ENCODE measurements at places on chromosomes 12 and 14.
A peak's percentile ranks its signal among the peaks of the same experiment; 100 is the strongest.

- peak; percentile 72 for DNase-seq
Observed at GRCh38 chr12:11727133-11727664, 77.7 kb downstream of the ETV6 start.

- no peak for DNase-seq
Observed at GRCh38 chr14:55535516-55536203, 44.3 kb upstream of the KTN1 start.

GRCh38 chr14:73718418-73719251 lies 4.5 kb upstream of the PNMA1 start:
- no peak for DNase-seq

DNA sequence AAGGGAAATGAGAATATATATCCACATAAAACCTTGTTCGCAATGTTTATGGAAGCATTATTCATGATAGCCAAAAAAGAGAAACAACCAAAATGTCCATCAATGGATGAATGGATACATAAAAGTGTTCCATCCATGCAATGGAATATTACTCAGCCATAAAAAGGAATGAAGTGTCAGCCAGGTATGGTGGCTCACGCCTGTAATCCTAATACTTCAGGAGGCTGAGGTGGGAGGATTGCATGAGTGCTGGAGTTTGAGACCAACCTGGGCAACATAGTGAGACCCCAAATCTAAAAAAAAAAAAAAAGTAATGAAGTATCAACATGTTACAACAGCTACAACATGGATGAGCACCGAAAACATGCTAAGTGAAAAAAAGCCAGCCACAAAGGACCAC lies 23.6 kb upstream of the C12orf76 start:
- no peak for DNase-seq

DNA sequence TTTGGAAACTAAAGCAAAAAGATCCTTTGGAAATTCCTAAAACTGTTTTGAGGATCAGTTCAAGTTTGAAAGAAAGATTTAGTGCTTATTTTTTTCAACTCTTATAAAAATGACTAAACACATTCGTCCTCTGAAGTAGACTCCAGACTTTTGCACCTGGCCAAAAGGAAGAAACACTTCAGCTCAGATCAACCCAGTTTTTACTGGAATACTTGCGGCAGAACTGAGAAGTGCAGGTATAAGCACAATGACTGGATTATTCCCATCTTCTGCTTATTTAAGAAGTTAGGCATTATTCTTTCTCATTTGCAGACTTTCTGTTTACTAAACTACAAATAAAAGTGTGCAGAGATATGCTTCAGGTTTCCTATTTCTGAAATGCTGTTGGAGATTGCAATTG lies 41.9 kb downstream of the PDE6H start:
- DNase-seq: no peak

DNA sequence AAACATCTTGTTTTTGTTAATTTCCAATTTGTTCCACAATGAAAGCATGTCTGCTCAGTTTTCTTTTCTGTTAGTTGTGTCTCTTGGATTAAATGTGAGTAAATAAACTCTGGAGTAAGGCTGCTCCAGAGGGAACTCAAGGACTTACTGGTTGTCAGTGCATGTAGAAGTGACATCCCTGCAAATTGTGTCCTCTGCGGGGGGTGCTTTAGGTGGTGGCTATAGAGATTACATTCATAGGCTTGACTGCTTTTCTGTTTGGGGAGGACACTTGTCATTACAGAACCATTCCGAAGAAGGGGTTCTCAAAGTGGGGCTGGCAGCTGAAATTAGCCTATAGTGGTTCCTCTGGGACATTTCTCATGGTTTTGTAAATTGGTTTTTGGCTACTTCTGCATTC lies 8.8 kb downstream of the TMTC2 start:
- DNase-seq: no peak

DNA sequence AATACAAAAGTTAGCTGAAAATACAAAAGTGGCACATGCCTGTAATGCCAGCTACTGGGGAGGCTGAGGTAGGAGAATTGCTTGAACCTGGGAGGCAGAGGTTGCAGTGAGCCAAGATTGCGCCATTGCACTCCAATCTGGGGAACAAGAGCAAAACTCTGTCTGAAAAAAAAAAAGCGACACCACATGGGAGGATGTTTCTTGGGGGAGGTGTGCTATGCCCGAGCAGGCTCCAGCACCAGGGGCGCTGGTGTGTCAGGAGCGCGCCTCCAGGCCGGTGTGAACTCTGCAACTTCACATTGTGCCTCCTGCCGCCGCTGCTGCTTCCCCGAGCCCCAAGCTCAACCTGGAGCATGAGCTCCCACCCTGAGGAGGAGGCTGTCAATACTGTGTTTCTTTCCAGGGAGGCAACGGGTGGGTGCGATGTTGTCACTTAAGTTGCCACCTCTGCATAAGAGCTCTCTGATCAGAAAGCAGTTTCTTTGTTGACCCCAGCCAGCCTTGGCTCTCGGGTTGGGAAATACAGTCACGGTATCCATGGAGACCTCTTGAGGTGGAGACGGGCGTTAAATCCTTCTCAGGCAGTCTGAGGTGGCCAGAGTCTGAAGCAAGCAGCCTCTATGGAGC lies 18.9 kb downstream of the DEGS2 start:
- DNase-seq: no peak

DNA sequence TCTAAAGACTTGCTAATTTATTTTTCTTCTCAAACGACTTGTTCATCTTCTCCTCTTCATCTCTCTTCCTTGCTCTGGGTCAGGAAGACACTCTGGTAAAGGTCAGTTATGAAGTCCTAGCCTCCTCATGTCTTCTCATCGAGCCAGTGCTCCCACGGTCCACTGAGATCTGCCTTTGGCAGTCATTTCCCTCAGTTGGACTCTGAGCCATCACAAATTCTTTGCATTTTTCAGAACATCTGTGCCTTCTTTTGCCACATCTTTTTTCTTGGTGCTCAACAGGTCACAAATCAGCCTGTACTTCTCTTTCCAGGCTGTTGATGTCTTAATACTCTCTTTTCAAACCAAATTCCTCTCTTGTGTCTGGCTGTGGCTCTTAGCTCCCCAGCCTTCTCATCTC lies 49.7 kb downstream of the IGF1 start:
- DNase-seq: no peak

DNA sequence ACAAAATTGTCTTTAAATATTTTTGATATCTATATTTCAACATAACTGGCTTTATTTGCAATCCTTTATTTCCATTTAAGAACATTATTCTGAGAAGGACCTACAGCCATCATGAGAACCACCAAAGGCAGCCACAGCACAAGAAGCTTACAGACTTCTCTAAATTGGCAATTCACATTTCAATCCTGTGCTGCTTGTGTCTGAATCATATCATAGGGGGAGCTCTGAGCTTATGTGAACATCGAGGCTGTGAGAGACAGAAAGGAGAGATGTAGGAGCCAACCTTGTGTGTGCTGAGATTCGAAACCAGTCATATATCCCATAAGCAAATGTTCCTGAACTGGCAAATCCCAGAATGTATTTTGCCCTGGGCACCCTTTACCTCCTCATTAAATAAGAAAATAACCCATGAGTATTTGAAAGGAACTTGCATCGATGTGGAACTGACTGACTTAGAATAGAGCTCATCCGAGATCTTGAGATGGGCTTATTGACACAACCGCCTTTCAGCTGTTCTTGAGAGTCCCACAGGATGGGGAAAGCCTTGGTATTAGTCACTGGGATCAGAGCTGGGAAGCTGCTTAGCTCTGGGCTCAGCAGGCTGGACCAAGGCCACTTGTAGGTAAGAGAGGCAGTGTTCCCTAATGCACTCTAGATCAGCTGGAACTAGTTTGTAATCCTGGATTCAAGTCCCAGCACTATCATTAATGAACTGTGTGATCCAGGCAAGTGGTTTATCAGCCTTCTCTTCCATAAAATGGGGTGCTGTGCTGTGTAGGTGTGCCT lies 329.8 kb downstream of the CACNA1C start:
- no peak for DNase-seq

GRCh38 chr12:89650239-89650638 lies 58.4 kb downstream of the ATP2B1 start:
- no peak for DNase-seq

DNA sequence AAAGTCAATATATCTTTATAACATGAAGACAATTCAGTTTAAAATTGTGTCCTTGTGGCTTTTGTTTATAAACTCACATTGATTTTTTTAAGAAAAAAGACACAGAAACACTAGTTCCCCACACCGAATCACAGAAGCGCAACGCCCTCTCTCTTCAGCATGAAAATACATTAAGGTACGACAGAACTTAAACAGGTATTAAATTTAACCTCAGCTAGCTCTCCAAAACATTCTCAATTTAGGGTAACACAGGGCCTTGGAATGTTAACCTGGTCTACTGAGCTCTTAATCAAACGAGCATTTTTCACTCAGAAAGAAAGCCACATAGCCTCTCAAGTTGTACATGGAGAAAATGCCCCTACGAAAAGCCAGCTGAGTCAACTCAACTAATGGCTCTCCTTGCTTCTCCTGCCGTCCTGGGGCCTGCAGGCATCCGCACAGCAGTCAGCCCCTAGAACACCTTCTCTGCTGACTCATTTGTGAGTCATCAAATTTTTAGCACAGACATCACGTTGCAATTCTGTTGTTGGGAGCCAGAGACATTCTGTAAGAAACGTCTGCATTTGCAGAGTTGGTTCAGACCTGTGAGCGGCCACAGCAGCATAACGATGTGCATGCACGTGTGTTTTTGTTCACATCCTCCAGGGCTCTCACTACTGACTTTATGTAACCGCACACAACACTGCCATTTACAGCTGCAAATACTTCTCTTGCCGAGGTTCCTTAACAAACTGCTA lies 141.6 kb downstream of the ITPR2 start:
- no peak for DNase-seq

- DNase-seq: no peak
Observed at GRCh38 chr12:76921891-76922664, 43.3 kb upstream of the CSRP2 start.

GRCh38 chr12:121652767-121653497 lies 16.5 kb downstream of the MORN3 start:
- DNase-seq: no peak

GRCh38 chr12:55736076-55736475 lies 6.8 kb upstream of the GDF11 start:
- no peak for DNase-seq

- DNase-seq: no peak
Observed at GRCh38 chr12:20624718-20625117, 70.4 kb upstream of the SLCO1C1 start.

DNA sequence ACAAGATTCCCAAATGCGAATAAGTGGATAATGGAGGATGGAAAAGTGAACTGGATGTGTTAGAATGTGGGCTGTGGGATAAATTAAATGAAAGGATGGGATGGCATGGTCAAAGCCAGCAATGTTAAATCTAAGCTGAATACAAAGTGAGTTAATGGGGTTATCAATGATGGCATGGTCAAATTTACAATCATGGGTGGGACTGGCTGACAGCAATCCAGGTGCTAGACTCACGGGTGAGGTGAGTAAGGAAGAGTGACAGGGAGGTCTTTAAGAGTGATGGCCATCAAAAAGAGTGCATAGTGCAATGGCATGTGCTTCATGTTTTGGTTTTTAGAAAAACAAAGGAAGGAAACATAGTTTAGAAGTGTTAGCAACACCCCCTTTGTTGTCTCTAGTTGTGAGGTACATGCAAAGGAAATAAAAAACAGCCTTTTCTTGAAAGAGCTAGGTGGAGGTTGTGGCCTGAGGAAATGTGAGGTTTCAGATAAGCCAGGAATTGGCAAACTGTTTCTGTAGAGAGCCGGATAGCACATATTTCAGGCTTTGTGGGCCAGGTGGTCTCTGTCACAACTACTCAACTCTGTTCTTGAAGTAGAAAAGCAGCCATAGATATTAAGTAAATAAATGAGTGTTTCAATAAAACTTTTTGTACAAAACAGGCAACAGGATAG lies 328.7 kb downstream of the RPL10L start:
- DNase-seq: no peak

DNA sequence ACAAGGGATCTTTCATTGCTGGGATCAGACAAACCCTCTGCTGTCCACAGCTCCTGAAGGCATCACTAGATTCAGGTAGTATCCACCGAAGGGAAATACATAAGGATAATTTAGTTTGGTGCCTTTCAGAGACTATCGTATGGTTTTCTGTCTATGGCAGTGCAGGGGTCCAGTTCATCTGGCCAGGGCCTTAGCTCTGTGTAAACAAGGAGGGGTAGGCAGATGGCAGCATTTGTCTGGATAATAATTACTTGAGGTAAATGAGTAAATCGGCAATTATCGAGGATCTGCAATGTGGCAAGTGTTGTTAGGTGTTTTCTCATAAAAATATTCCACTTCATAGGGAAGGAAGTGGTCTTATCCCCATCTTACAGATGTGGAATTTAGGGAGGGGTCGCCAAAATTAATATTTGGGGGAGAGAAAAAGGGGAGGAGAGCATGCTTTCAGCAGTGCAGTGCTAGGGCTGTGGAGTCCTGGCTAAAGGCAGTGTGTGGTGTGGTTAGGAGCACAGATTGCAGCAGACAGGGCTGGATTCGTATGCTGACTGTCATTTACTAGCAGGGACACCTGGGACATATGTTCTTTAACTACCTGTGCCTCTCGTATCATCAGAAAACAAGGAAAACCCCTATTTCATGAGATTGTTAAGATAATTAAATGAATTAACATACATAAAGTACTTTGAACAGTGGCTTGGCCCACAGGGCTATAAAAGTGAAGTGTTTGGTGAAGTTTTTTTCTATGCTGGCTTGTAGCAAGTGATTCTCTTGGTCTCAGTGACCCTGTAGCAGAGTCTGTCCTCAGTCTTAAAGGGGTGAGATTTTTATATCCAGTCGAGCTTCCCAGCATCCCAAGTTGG lies 27.1 kb downstream of the RASSF8 start:
- no peak for DNase-seq

GRCh38 chr12:113837084-113837483 lies 129.0 kb downstream of the RBM19 start:
- DNase-seq: no peak

DNA sequence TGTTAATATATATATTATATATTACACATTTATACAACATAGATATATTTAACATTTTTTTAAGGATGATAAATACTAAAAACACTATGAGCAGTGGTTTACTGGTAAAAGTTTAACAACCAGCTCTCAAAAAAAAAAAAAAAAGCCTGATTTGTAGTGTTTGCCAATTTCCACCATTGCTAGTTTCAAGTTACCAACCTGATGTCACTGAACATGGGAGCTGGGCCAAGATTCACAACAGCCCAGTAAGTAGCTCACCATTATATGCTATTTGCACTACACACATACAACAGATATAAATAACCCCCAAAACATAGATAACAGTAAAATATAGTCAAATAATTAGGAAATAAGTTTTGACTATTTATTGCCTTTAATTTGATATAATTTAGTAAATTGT lies 28.9 kb upstream of the TMX1 start:
- DNase-seq: no peak

DNA sequence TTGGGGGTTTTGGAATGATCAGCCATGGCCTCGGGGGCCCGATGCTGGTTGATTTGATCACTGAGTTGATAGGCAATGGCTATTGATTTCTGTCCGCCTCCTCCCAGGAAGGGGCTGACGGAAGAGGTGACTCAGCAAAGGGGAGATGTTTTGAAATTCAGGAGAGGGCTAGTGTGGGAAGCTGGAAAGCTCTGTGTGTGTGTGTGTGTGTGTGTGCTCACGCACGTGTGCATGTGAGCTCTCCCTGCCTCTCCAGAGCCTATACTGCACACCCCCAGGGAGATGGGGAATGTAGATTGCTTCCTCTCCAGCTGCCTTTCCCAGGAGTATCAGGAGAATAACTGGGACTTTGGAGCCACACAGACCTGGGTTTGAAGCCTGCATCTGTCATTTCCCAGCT lies 184.9 kb upstream of the MYL2 start:
- no peak for DNase-seq

- no peak for DNase-seq
Observed at GRCh38 chr12:71584356-71584755, 79.3 kb downstream of the ZFC3H1 start.

Data from activated CD4-positive, alpha-beta T cell treated with anti-CD3 and anti-CD28 coated beads, Interleukin-2, amount 10 ng/mL, durations not matched to agents 7 days and 5 days (primary cell).